NCI-H2171 (cell line): ENCODE measurements at places on chromosomes 3 and 15.
A peak's percentile ranks its signal among the peaks of the same experiment; 100 is the strongest.

DNA sequence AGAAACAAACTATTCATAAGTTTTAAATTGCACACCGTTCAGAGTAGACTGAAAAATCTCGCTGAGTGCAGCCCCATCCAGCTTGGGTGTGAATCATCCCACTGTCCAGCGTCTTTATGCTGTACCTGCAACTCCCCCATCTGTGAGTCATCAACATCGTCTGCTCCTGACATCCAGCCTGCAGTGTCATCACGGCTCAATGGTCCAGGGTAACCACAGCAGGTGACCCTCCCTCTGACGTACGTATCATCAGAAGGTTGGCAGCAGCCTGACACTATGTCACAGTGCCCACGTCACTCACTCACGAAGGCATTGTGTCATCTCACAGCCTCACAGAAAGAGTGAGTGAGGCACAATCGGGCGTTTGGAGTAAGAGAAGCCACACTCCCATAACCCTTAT lies 65.2 kb downstream of the TPRA1 start:
- DNase-seq, result no peak

- no peak for DNase-seq
Measured at GRCh38 chr3:110243081-110243480, 828.5 kb upstream of the NECTIN3 start.

- peak; percentile 30 for DNase-seq
Measured at GRCh38 chr3:184016811-184017671, 643 bp downstream of the ABCC5 start.

- no peak for DNase-seq
Measured at GRCh38 chr15:80783260-80783659, 4.1 kb downstream of the CEMIP start.

- no peak for DNase-seq
Measured at GRCh38 chr3:60650171-60650570, 601.1 kb downstream of the FHIT start.

DNA sequence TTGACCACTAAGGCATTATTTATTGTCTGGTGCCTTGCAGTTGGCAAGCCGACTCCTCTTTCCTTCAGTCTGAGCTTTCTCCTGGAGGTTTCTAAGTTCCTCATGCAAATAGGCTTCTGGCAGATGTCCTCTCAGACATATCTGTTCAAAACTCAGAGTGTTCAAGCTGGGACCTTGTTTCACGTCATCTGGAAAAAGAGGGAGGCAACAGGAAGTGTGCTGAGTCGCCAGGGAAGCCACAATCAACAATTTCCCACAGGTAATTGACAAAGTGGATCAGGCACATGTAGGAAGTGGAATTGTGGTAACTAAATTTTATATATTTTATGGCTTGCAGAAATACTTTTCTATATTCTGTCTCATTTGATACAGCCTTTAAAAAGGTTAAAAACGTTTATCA lies 14.6 kb downstream of the SCG5 start:
- DNase-seq, result no peak

DNA sequence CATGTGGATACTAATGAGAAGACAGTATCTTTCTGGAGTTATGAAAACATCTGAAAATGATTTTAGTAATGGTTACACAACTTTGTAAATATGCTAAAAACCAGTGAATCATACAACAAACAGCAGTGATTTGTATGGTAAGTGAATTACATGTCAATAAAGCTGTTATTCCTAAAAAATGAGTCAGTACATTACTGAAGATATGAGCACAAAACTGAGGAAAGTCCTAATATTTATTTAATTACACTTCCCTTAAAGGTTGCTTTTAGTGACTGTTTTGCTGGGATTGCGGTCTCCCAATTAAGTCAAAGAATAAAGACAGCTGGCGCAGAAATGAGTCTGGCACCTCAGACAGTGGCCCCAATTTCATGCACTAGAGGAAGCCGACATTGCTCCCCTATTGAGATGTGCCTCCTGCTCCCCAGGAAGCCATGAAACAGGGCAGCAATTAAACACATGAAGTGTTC lies 50.9 kb upstream of the FSIP1 start:
- DNase-seq, result no peak

DNA sequence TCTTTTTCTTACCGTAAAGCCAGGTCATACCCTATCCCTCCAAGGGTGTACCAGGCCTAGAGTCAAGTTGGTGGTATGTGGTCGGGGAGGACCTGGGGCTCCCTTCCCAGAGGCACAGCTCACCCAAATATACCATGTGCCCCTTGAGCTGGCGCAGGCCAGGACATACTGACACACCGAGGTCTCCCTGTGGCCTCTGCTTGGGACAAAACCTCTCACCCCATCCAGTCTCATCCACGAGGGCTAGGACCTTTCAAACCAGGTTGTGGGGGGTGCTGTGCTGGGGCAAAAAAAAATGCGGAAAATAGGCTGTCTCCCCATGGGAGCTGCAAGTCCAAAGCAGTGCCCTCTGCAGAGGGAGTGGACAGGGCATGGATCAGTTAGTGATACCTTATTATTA lies 22.8 kb downstream of the PTH1R start:
- no peak for DNase-seq

GRCh38 chr3:54443561-54444161 lies 321.3 kb downstream of the CACNA2D3 start:
- no peak for DNase-seq

GRCh38 chr3:112647122-112647521 lies 6.2 kb upstream of the CCDC80 start:
- DNase-seq, result no peak

GRCh38 chr3:9901967-9902366 lies 681 bp upstream of the IL17RE start:
- no peak for DNase-seq

- no peak for DNase-seq
Measured at GRCh38 chr3:64440498-64440897, 215.2 kb upstream of the PRICKLE2 start.

GRCh38 chr3:44509393-44509921 lies 32.0 kb upstream of the ZNF445 start:
- DNase-seq, result no peak

DNA sequence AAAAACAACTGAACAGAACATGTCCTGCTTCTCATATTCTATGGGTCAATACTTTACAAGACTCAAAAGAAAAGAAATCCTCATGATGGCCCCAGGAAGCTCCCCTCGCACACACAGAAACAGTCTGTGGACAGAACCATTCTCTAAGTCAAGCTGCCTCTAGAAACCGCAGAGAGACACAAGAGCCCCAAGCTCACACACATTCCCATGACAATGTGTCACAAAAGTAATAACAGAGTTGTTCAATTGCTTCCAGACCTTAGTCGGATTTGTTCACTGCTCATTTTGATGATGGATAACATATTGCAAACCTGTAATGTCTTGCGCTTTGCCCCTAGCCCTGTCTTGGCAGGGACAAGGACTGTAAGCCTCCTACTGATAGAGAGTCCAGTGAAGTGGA lies 60.9 kb downstream of the UMPS start:
- no peak for DNase-seq

DNA sequence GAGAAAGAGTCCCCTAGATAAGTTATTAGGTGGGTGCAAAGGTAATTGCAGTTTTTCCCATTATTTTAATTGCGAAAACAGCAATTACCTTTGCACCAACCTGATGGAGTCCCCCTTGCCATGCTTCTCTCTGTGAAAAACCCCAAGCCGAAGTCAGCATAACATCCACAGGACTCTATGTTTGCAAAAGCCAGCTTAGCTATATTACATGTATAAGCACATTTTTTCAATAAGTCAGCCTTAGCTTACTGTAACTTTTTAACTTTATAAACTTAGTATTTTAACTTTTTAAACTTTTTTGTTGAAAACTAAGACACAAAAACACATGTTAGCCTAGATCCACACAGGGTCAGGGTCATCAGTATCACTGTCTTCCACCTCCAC lies 21.4 kb upstream of the MUC20 start:
- no peak for DNase-seq

DNA sequence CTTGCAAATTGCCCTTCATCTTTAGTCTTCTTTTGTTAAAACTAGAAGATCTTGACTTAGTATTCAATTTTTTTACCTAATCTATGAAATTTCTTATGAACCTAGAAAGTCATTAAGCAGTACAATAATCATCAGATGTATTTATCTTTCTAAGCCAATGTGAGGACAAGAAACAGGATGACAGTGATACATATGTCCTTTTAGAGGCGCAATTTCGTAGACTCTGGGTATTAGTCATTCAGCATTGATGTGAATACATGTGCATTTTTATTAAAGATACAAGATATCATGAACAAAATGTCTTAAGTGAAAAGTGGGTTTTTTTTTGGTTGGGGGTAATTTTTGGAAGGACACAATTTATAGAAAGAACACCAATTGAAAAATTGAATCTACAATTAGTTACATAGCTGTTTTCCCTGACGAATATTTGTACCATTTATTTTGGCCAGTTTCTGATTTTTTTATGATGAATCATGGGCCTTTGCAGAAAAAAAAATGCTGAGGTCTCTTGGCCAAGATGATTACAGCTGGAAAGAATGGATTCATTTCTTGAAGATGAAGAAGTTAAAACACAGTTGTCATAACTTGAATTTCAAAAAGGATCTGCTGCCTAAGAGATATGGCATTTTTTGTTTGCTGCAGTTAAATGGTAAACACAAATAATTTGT lies 48.9 kb upstream of the AGTR1 start:
- DNase-seq, result no peak

DNA sequence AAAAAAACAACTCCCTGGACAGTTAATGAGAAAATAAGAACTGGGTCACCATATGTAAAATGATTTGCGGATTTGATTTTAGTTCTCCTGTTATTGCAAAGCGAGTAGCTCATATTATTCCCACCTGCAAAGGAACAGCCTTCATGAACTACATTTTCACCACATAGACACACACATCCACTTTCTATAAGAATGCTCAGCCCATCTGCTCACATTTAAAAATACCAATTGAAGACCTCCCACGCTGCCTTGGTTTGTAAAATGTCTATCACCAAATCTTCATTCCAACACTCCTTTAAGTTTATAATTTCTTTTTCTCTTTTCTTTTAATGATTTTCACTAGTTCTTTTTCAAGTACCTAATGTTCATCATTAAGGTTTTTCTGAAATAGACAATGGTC lies 148.6 kb downstream of the FGF12 start:
- DNase-seq, result no peak

DNA sequence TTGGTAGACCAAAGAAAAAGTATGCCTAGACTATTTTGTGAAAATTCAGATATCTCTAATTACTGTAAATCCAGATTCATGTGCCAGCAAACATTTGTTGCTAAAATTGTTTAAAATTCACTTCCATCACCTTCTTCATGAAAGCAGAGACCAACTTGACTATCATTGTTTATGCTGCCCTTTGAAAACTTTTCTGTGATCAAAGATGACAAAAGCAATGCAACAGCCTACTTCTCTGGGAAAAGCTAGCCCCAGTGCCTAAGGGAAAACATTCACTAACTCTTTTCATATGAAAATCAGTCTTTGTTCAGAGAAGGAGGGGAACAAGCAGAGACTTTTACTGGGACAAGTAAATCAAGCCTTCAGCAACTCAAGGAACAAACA lies 178.0 kb upstream of the P2RY1 start:
- DNase-seq, result no peak

DNA sequence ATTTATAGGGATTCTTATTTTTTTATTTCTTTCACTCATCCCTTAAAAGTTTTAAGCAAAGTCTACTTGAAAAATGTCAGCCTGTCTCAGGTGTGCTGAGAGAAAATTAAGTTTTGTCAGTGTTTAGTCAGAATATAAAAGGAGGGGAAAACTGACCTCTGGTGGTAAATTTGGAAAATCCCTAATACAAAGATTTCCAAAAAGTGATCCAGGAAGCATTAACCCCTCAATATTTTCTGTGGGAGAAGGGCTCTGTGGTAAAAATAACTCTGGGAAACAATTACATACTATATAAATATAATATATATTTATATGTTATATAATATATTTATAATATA lies 41.0 kb upstream of the FRMD4B start:
- DNase-seq, result no peak

DNA sequence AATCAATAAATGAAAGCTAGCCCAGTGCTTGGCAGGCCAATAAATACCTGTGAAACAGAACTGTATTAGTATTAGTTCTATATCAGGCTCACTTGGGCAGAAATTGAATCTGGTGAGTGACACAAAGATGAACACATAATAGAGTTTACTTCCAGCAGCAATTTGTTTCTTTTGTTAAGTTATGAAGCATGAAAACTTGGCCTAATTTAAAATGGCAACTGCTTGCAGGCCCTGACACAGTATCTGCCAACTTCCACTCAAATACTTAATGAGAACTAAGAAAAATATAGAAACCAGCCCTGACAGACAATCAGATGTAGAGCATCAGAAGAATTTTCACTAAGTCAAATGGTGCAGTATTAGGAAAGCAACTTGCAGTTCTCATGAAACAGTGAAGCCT lies 37.6 kb upstream of the LRIG1 start:
- DNase-seq, result no peak

- DNase-seq, result no peak
Measured at GRCh38 chr15:100895721-100896120, 16.1 kb downstream of the ALDH1A3 start.

GRCh38 chr3:41193794-41194539 lies 5.3 kb upstream of the CTNNB1 start:
- DNase-seq, result no peak

- DNase-seq, result peak; percentile 76
Measured at GRCh38 chr15:66115568-66116206, 137.9 kb downstream of the MEGF11 start.

DNA sequence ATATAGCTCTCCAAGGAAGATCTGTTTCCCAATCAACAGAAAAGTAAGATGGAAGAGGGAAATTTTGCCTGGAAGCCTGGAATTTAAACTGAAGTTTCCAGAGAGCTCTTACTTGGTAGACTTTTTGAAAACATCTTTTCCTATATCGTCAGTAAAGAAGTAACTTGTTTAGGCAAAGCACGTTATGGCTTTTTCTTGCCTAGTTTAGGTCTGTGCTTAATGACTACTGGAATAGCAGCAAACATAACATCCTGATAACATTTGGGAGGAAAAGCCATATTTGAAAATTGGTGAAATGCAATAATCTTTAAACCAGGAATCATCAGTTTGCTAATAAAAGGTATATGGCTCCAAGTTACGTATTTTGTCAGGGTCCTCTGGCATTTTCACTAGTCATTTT lies 160.4 kb upstream of the CGNL1 start:
- DNase-seq, result no peak

GRCh38 chr15:68951813-68952212 lies 21.5 kb downstream of the SPESP1 start:
- DNase-seq, result no peak

DNA sequence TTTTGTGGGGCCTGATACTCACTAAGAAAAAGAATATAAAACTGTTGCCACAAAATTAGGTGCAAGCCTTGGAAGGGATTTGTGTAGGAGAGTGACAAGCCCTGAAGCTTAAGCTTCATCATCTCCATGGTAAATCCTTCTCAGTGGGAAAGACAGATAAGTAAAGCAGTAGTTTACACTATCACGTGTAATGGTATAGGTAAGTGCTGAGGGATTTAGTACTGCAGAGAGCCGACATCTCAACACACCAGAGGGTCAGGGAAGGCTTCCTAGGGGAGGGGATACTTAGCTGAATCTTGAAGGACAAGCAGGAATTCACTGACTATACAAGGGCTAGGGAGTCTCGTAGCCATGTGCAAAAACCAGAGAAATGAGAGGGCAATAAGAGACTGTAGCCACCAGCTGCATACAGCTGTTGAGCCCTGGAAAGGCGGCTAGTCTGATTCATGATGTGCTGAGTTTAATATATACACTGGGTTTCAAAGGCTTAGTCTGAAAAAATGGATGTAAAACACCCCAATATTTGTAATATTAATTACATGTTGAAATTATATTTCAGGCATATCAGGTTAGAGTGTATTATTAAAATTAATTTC lies 11.1 kb downstream of the SLC24A1 start:
- no peak for DNase-seq

- DNase-seq, result no peak
Measured at GRCh38 chr15:64844576-64845145, 2.9 kb downstream of the PLEKHO2 start.

GRCh38 chr15:84057714-84058331 lies 177.8 kb upstream of the GOLGA6L4 start:
- DNase-seq, result no peak
